Memory B cell (primary cell): ENCODE measurements at places on chromosomes 16 and 17.
A peak's percentile ranks its signal among the peaks of the same experiment; 100 is the strongest.

GRCh38 chr17:36001110-36001771, at the start of gene CCL15:
Gene CCL15, minus strand, starts transcription at chr17:36001553. Its CDS starts 61 bp downstream, at chr17:36001492.
- DNase-seq: no peak
- peaks cover 15% of the 10 kb centered on the region for H3K27me3 ChIP-seq
- peaks cover 14% of the 10 kb centered on the region for H3K4me1 ChIP-seq
- no peaks in the 10 kb centered on the region for H3K36me3 ChIP-seq

GRCh38 chr16:3819746-3820724, 60.5 kb downstream of the CREBBP start:
- peak overlapping the region; percentile 95 for H3K27ac ChIP-seq
- no peaks in the 10 kb centered on the region for H3K27me3 ChIP-seq
- H3K4me3 ChIP-seq: no peak overlapping the region
- H3K36me3 ChIP-seq: peaks cover 3% of the 10 kb centered on the region
- no peak for DNase-seq

- peaks cover 9% of the 10 kb centered on the region for H3K27me3 ChIP-seq
- no peak for DNase-seq
- H3K4me1 ChIP-seq: peaks cover 7% of the 10 kb centered on the region
- H3K27ac ChIP-seq: no peak overlapping the region
- H3K36me3 ChIP-seq: no peaks in the 10 kb centered on the region
- H3K4me3 ChIP-seq: no peak overlapping the region
Observed at GRCh38 chr16:82199209-82199608, 29.2 kb upstream of the MPHOSPH6 start.

- H3K36me3 ChIP-seq: no peaks in the 10 kb centered on the region
- H3K27me3 ChIP-seq: peaks cover 8% of the 10 kb centered on the region
- no peaks in the 10 kb centered on the region for H3K4me1 ChIP-seq
Observed at GRCh38 chr17:15238057-15238456, 27.1 kb downstream of the PMP22 start.

- H3K4me3 ChIP-seq: no peak overlapping the region
- peaks cover 8% of the 10 kb centered on the region for H3K4me1 ChIP-seq
- DNase-seq: no peak
- peaks cover 2% of the 10 kb centered on the region for H3K36me3 ChIP-seq
- no peak overlapping the region for H3K27ac ChIP-seq
Observed at GRCh38 chr17:67051837-67052236, 7.5 kb downstream of the CACNG1 start.

GRCh38 chr16:50201787-50202186, 48.7 kb downstream of the TENT4B start:
- DNase-seq: no peak
- peaks cover 26% of the 10 kb centered on the region for H3K4me1 ChIP-seq
- no peaks in the 10 kb centered on the region for H3K27me3 ChIP-seq

DNA sequence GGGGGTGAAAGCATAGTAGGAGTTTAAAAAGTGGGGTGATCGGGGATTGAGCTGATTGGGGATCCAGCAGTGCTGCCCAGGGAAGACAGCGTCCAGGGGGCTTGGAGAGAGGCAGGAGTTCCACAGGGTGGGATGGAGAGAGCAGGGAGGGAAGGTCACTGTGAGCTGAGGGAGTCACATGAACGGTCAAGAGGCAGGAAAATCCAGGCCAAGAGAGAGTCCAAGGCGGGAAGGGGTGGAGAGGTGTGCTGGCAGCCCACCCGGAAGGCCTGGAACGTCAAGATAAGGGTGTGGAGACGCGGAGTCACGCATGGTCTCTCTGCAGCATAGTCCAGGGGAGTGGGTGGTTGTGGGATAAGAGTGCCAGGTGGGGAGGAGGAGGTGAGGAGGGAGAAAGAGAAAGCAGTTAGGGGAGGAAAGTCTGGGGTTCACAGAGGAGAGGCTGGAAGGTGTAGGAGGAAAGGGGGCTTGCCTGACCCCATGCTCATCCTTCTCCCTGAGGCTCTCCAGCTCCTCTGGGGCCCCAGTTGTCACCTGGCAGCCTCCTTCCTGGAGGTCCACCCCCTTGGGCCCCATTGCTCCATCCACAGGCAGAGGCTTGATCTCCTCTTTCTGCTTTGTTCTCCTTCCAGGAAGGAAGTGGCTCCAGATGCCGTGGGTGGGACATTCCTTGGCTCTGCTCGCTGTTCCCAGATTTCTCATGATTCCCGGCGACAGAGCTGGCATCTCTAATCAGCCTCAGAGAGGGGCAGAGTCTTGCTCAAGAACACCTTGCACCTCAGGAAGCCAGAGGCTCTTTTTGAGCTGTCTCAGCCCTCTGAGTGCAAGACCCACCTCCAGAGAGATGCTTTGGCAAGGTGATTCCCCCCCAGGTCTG, 28.7 kb downstream of the CCR7 start:
- no peaks in the 10 kb centered on the region for H3K27me3 ChIP-seq
- H3K4me3 ChIP-seq: no peak overlapping the region
- peaks cover 49% of the 10 kb centered on the region for H3K4me1 ChIP-seq
- no peak for DNase-seq
- H3K36me3 ChIP-seq: no peaks in the 10 kb centered on the region

DNA sequence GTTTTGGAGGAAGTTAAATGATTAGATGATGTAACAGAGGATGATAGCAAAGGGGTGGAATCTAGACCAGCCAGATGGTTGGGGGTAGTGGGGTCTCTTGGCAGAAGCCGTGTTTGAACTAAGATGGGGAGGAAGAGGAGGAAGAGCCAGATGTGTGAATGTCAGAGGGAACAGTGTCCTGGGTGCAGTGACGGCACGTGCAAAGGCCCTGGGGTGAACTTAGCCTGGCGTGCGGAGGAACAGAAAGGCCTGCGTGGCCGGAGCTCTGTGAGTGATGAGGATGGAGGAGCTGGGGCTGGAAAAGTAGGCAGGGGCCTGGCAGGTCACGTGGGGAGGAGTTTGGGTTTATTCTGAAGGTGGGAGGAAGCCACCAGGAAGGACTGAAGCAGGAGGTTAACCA, 26.4 kb upstream of the RMI2 start:
- DNase-seq: no peak
- H3K4me3 ChIP-seq: no peak overlapping the region
- H3K36me3 ChIP-seq: no peaks in the 10 kb centered on the region
- H3K4me1 ChIP-seq: peaks cover 9% of the 10 kb centered on the region
- H3K27ac ChIP-seq: no peak overlapping the region

DNA sequence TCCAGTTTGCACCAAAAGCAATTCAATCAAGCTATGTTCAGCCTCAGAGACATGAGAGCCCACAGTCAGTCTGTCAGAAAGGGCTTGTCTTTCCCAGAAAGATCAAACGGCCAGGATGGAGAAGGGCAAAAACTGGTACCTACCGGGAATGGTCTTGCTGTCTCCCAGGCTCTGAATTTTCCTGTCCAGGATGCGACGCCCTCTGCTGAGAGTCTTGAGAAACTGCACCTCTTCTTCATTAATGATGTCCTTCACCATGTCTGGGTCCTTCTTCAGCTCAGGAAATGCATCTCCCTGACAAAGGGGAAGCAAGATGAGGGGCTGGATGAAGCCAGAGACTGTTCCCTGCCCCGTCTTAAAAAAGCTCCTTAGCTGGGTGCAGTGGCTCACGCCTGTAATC, 15.8 kb upstream of the EXOSC6 start:
- no peak overlapping the region for H3K4me3 ChIP-seq
- no peaks in the 10 kb centered on the region for H3K4me1 ChIP-seq
- H3K36me3 ChIP-seq: peaks cover 26% of the 10 kb centered on the region
- H3K27ac ChIP-seq: no peak overlapping the region
- no peak for DNase-seq

- no peaks in the 10 kb centered on the region for H3K4me1 ChIP-seq
- no peaks in the 10 kb centered on the region for H3K36me3 ChIP-seq
- peaks cover 7% of the 10 kb centered on the region for H3K27me3 ChIP-seq
- no peak overlapping the region for H3K4me3 ChIP-seq
Observed at GRCh38 chr17:13337864-13338371, 263.8 kb downstream of the HS3ST3A1 start.

DNA sequence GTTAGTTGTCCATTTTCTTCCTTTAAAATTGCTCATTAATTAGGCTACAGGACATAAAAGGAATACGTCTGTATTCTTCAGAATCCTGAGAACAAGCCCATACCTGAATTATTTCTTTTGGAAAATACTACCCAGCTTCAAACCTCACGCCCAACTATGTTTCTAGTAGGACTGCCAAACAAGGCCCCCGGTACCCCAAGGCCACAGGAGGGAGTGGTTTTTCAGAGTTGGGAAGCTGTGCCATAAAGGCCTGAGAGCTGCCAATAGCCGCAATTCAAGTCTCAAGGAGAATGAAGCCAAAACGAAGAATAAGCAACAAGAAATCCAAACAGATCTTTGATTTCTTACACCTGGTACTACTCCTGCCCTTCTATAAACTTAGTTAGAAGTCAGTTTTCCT, 48.3 kb downstream of the UBE2G1 start:
- H3K27ac ChIP-seq: no peak overlapping the region
- no peaks in the 10 kb centered on the region for H3K27me3 ChIP-seq
- peaks cover 2% of the 10 kb centered on the region for H3K36me3 ChIP-seq
- DNase-seq: no peak
- no peak overlapping the region for H3K4me3 ChIP-seq

DNA sequence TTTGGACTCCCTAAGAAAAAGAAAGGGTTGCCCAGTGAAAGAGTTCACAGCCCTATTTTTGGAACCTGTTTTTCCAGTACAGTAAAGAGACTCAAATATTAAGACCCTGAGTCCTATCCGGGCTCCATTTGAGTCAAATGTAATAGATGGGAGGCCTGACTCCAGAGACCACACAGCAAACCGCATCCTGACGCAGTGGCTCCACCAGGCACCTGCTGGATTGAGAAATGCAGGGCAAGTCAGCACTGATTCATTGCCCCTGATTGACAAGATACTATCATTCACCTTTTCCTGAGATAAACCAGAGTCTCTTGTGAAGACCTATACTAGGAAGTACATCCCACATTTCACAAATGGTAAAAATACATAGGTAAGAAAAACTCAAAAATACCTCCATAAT, 715.7 kb upstream of the SOX9 start:
- no peaks in the 10 kb centered on the region for H3K36me3 ChIP-seq
- H3K27ac ChIP-seq: no peak overlapping the region
- no peak overlapping the region for H3K4me3 ChIP-seq
- no peak for DNase-seq
- H3K4me1 ChIP-seq: no peaks in the 10 kb centered on the region
- no peaks in the 10 kb centered on the region for H3K27me3 ChIP-seq

- no peaks in the 10 kb centered on the region for H3K36me3 ChIP-seq
- no peaks in the 10 kb centered on the region for H3K4me1 ChIP-seq
- no peak overlapping the region for H3K27ac ChIP-seq
Observed at GRCh38 chr16:73504591-73505575, 457.0 kb upstream of the ZFHX3 start.

- H3K4me1 ChIP-seq: peaks cover 4% of the 10 kb centered on the region
- no peak overlapping the region for H3K27ac ChIP-seq
- H3K27me3 ChIP-seq: peaks cover under 1% of the 10 kb centered on the region
- no peak for DNase-seq
- no peaks in the 10 kb centered on the region for H3K36me3 ChIP-seq
- no peak overlapping the region for H3K4me3 ChIP-seq
Observed at GRCh38 chr17:51427856-51428255, 167.5 kb downstream of the UTP18 start.

DNA sequence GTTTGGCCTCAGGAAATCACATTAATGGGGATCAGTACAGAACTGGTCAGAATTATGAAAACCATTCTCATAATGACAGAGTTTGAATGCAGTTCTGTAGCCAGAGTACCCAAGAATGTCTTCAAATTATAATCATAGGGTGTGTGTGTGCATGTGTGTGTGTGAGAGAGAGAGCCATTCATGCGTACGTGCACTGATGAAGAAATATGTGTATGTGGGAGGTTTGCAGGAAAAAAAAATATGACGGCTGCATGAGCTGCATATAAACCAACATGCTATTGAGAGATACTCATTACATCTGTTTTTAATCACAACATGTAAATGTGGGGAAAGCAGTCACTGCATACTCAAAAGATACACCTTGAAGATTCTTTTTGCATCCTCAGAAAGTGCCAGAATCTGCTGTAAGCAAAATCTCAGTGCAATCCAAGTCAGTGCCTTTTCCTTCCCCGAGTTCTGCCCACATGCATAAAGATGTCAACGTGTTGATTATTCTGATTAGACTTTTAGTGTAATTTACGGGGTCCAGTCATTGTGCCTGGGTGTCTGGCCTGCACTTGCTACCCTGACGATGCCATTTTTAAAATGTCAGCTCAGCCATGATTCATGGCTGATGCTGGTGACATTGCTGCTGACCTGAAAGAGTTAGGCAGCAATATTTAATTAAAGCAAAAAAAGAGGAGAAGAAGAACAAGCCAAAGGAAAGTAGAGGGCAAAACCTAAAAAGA, 378.7 kb upstream of the ZFHX3 start:
- H3K36me3 ChIP-seq: no peaks in the 10 kb centered on the region
- DNase-seq: no peak
- H3K4me3 ChIP-seq: no peak overlapping the region

GRCh38 chr16:19225651-19226050, 57.6 kb downstream of the SYT17 start:
- no peak for DNase-seq
- H3K27ac ChIP-seq: no peak overlapping the region

DNA sequence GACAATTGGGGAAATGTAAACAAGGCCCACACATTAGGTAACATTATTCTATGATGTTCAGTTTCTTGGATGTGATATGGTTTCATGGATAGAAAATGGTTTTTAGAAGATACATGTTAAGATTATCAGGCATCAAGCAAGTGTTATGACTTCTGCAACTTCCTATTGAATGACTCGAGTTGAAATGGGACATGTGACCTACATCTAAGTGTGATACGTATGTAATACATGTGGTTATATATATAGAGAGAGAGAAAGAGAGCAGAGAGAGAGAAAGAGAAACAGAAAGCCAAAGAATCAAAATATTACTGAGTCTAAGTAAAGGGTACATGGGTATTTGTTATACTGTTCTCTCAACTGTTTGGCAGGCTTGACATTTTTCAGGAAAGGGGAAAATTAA, 1.7 kb downstream of the TMEM170A start:
- DNase-seq: no peak
- H3K27ac ChIP-seq: no peak overlapping the region
- peak overlapping the region; percentile 88 for H3K4me3 ChIP-seq

DNA sequence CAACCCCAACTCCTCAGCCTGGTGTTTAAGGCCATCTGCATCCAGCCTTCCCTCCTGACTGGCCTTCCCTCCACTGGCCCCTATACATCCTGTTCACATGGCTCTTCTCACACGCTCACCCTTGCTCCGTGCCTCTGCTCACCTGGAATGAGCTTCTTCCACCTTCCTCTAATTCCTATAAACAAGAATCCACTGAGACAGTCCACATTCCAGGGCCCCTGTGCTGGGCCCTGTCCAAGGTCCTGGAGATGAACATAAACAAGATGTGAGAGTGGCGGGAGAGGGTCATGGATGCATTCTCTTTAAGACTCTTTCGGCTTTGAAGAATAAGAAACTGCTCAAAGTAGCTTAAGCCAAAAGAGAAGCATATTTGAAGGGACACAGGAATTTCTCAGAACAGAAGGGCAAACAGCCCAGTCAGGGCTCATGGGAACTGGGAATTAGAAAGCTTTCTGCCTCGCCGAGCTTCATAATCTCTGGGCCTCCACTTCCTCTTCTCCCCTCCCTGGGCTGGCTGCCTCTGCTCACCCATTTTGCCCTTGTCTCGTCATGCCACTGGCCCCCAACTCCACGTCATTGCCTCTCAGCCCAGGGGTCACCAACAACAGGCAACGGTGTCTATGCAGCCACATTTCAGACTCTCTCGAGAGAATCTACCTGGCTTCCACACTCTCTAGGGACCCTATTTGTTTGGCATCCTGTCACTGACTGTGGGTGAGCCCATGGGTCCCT, 13.5 kb downstream of the SPPL2C start:
- no peaks in the 10 kb centered on the region for H3K4me1 ChIP-seq
- H3K27me3 ChIP-seq: peaks cover 31% of the 10 kb centered on the region
- no peak overlapping the region for H3K4me3 ChIP-seq
- DNase-seq: no peak
- no peak overlapping the region for H3K27ac ChIP-seq

GRCh38 chr17:47275245-47275984, 21.8 kb downstream of the ITGB3 start:
- H3K27ac ChIP-seq: peak overlapping the region; percentile 28
- peak overlapping the region; percentile 37 for H3K4me3 ChIP-seq
- peaks cover 32% of the 10 kb centered on the region for H3K4me1 ChIP-seq
- H3K36me3 ChIP-seq: no peaks in the 10 kb centered on the region
